Right atrium auricular region (tissue), 2 donors: ENCODE measurements at places on chromosomes 3 and 15.

- DNase-seq = no peak
Measured at GRCh38 chr3:181705086-181705480, 6.6 kb upstream of the SOX2 start.

DNA sequence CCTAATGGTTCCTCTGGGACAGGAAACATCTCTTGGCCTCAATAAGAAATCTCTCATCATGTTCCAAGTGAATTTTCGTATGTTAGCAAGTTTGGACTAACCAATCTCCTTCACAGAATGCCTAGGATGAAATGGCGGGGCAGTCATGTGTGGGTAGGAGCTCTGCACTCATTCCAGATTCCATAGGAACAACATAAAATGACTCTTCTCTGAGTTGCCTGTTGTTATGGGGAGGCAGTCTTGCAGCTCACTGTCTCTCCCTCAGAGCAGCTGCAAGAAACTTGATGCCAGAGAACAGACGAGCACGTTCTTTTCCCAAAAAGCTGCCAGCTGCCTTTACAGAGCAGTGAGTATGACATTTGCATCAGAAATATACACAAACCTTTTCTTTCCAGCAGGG, 34.1 kb downstream of the SPATA12 start:
- no peak for DNase-seq

- DNase-seq = no peak
Measured at GRCh38 chr3:188439080-188439479, 285.1 kb downstream of the LPP start.

- no peak for DNase-seq
Measured at GRCh38 chr3:110754212-110754916, 317.3 kb upstream of the NECTIN3 start.

GRCh38 chr15:62369454-62369853, 204.4 kb upstream of the C2CD4B start:
- DNase-seq = no peak

GRCh38 chr15:49452595-49452994, 29.6 kb downstream of the FGF7 start:
- DNase-seq = no peak

DNA sequence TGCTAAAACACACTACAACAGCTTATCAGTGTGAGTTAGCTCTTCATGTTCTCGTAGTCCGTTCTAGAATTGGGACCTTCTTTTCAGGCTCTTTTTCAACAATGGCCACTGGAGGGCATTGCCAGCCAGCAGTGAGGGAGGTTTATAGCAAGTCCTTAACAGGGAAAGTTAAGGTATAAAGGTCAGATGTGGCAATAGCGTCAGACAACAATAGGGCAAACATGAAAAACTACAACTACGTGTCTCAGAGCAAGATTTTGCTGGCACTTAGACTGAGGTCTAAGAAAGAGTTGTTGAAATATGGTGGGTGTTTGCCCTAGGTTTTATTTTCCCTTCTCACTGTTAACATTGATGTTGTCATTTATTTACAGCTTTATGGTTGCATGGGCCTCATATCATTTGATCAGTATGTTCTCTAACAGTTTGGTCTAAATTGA, 161.4 kb downstream of the GMNC start:
- DNase-seq = no peak

GRCh38 chr3:154614078-154614477, 184.1 kb upstream of the GPR149 start:
- no peak for DNase-seq

DNA sequence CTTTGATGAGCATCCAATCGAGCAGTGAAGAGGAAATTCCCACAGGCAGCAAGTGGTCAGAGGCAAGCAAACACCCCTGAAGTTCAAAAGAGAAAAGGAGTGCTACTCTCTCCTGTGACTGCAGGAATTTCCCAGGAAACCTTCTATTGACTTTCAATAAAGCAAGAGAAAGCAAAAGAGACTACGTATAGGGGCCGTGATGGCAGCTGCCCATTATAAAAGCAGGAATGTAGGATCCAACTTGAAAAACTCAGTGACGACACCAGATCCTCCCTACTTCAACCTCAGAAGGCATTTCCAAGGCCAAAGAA, 53.1 kb upstream of the IP6K2 start:
- no peak for DNase-seq

DNA sequence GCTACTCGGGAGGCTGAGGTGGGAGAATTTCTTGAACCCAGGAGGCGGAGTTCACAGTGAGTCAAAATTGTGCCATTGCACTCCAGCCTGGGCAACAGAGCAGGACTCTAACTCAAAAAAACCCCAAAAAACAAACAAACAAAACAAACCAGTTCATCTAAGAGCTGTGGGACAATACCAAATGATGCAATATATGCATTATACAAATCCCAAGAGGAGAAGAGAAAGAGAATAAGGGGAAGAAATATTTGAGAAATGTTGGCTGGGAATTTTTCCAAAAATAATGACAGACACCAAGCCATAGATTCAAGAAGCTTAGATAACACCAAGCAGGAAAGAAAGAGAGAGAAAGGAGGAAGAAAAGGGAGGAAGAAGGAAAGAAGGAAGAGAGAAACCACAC, 82.5 kb downstream of the KLF13 start:
- no peak for DNase-seq

- no peak for DNase-seq
Measured at GRCh38 chr3:88093266-88093665, 34.2 kb downstream of the ZNF654 start.

DNA sequence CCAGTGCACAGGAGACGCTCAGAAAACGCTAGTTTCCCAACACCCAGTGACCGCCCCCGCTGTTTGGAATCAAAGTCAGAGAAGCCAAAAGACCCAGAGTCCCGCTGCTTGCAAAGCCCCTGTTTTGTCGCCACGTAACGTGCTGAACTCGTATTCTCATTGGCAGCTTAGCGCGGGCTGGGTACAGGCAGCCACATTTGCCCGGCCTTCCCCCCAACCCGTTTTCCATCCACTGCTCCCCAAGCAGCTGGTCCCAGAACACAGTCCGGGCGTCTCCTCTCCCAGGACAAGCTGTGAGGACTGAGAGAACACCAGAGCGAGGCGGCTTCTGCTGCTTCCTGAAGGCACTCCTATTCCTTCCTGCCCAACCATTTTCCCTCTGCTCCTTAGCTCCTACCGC, 54.8 kb downstream of the RASGRF1 start:
- no peak for DNase-seq

DNA sequence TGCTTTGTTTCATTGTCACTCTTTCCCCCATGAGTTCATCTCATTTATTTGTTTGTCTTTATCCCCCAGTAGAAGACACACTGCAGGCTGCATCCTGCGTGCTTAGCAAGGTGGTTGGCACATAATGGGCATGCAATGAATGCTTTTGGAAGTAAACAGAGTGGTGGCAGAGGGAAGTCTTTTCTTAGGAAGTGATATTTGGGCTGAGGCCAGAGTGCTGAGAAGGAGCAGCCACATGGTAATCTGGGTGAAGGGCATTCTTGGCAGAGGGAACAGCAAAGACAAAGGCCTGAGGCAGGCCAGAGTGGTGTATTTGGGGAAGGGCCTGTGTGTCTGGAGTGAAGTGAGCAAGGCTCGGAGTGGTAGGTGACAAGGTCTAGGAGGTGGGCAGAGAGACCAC, 17.7 kb upstream of the ADAMTS7 start:
- no peak for DNase-seq

- DNase-seq = no peak
Measured at GRCh38 chr3:29440413-29441305, 159.8 kb downstream of the RBMS3 start.

DNA sequence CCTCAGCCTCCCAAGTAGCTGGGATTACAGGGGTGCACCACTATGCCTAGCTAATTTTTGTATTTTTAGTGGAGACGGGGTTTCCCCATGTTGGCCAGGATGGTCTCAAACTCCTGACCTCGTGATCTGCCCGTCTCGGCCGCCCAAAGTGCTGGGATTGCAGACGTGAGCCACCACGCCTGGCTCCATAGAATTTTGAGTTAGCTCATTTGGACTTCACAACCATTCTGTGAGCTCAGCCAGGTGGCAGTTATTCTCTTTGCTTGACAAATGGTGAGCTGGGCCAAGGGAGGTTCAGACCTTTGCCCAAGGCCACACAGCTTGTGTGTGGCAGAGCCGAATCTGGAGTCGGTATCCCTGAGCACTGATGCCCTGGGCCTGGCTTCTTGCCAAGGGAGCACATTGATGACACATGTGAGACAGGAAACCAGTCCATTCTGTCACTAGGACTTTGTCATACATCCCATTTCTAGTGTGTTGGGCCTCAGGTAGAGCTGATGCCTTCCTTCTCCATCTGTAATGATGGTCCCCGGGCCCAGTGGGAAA, 17.6 kb downstream of the PODXL2 start:
- DNase-seq = no peak

DNA sequence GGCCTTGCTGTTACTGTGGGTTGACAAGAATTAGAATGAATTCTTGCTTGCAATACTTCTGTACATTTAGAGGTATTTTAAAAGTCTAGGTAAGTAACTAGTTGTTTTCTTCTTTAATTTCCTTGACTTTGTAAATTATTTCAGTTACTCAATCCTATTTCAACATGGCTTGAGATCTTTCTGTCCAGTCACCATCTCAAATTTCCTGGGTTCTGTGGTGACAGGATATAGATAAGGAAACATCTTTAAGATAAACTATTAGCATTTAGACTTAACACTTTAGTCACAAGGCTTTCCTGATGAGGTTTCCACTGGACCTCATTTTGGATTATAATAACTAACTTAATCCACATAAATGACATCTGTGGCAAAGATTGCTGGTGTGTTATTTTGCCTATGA, 195.9 kb upstream of the DPH6 start:
- DNase-seq = no peak

- no peak for DNase-seq
Measured at GRCh38 chr3:8441969-8442559, 59.6 kb upstream of the LMCD1 start.

DNA sequence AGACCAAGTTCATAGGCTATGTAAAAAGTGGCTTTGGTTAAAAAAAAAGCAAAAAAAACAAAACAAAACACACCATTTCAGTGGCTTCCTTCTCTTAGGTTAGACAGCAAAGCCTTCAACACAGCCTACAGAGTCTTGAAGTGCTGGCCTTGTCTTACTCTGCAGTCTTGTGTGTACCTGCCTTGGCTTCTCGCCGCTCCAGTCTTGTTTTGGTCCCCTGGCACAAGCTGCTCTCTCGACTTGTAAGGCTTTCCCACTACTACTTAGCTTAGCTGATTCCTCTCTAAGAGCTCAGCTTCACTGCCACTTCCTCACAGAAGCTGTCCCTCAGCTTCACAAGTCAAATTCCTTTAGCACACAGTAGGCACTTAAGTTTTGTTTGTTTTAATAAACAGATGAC, 63.0 kb downstream of the ST3GAL6 start:
- DNase-seq = no peak

DNA sequence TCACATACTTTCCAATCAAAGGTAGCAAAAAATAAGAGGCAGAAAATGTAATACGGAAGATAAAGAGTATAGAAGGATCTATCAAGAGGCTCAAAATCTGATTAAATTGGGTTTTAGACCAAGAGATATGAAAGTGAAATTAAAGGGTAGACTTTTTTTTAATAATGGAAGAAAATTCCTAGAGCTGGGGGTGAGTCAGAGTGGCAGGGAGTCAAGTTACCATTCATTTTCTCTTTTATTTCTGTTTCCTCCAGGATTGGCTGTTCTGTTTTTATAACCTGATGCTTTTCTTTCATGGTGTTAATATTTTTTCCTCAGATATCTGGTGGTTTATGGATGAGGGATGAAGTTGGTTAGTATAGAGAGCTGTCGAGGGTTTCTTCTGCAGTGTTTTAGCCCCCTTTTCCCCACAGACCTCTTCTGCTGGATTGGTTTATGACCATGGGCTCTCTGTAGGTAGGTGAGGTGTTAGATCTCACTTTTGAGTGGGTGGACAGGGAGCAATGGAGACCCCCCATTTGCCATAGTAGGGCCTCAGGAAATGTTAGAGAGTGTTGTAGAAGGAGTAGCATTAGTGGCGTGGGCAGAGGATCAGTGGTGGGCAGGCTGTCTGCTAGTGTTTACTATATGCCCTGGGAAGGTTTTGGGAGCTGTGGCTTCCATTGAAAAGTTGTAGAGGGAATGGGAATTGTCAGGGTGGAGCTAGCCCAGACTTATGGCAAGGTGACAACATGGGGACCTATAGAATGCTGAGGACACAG, 201.6 kb upstream of the GOLGA6L4 start:
- DNase-seq = no peak

DNA sequence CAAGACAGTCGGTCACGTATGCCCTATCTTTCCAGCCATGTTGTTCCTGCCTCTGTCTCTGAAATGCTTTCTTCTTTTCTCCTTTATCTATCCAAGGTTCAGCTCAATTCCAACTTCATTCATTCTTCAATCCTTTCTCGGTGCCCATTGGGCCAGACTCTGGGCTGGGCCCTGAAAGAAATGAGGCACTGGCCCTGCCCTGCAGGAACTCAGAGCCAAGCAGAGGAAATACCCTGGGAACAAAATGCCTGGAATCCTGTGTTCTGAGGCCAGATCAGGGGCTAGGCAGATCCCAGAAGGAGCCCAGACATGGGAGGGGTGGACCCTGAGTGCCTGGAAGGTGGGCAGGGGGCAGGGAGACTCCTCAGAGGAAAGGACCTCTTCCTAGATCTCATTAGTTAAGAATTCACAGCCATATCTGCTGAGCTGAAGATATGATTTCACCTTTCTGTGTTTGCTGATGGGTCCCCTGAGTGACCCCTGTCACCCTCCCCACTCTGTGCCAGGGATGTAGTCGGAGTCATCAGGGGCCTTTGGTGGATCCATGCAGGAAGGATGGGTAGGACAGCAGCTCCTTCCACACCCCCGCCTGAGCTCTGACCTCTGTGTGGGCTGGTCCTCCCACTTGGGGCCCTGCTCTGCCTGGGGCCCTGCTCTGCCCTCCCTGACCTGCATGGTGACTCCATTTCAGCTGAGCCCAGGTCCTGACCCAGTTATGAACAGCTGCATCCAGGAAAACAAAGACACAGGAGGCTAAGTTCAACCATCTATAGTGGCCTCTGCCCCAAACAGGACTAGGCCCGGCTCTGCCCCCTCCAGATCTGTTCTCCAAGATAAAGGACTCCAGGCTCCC, 5.3 kb upstream of the DAPK2 start:
- DNase-seq = no peak

DNA sequence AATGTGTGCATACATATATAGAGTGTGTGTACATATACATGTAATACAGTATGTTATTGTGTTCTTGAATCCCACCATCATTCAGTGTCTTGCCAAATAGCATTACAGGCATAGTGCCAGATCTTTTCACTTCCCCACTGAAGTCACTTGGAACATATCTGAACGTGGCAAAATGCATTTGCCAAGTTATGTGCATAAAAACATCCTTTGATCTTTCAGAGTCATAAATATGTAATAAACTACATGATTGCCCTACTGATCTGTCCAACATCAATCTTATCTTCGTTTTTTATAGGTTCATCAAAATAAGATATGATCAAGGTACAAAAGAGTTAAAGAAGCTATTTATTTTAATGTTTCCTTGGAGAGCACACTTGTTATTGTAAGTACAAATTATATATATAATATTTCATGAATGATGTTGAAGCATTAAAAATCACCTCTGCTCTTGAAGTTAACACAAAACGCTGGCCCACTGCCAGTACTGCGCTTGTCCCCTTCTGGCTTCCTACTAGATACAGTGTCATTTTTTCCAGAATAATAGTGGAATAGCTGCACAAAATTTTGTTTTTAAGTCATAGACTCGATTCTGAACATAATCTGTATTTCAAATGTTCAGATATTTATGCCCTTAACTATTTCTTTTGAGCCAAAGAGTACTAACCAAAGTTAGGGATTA, 549.5 kb upstream of the ARRDC4 start:
- DNase-seq = no peak

GRCh38 chr3:59424268-59425010, 374.6 kb upstream of the CFAP20DC start:
- DNase-seq = no peak
